ENCODE measurements at places on chromosomes 2 and 18.

- DNase-seq, result no peak
Measured at GRCh38 chr2:188786368-188786841, 187.8 kb upstream of the COL3A1 start.

- no peak for DNase-seq
Measured at GRCh38 chr2:147373800-147374422, 470.9 kb upstream of the ACVR2A start.

DNA sequence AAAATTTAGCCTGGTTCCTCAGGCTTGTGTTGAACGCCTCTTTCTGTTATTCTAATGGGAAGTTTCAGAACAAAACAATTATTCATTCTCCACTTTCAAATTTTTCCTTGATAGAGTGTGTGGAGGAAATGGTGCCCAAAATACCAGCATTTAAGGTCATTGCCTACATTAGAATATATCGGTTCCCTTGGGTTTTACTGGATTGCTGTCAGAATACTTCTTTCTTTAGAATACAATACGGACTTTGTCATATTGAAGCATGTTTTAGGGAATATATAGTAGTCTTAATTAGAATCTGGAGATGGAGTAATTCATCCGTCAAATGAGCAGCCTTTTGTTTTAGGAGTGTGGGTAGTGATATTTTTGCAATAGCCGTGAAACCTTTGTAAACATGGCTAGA, 13.3 kb downstream of the LIMS1 start:
- no peak for DNase-seq

GRCh38 chr18:12599966-12600365, 57.9 kb downstream of the SPIRE1 start:
- no peak for DNase-seq

DNA sequence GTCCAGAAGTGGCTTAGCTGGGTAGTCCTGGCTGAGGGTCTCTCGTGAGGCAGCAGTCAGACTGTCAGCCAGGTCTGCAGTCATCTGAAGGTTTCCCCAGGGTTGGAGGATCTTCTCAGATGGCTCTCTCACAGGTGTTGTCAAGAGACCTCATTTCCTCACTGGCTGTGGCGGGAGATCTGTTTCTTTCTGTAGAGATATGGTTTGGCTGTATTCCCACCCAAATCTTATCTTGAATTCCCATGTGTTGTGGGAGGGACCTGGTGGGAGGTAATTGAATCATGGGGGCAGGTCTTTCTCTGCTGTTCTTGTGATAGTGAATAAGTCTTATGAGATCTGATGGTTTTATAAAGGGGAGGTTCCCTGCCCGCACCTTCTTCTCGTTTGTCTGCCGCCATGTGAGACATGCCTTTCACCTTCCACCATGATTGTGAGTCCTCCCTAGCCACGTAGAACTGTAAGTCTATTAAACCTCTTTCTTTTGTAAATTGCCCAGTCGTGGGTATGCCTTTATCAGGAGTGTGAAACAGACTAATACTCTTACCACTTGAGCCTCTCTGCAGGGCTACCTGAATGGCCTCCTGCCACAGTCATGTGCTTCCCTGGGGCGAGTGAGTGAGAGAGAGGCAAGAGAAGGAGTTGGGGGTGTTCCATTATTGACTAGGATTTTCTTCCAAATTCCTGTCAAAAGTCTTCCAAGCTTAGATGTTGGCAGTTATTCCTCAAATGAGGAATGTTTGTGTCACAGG, 23.6 kb downstream of the MALT1 start:
- DNase-seq, result no peak

DNA sequence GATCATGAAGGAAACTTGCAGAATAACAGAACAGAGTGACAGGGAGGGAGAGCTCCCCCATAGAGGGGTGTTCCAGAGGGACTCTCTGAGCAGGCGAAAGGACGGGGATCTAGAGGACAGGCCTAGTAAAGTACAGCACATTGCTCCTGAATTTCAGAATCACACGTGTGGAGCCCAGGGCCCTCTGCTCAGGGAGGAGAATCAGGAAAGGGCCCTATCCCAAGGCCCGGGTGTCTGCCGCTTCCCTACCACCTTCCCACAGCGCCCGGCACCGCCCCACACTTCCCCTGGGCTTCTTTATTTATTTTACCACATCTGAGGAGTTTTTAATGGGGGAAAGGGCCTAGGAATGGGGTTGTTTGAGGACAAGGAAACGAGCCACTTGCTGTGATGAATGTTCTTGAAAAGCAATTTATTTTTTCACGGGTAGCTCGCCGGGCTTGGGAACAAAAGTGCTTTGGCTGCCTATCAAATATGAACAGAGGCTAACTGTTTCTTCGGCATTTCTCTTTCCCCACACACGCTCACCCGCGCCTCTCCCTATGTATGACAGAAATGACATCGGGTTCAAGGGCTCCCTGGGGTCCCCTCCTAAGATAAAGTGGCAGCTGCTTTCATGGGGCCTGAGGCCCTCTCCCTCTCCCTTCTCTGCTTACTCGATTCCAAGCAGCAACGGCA, 79.3 kb upstream of the GLI2 start:
- no peak for DNase-seq

GRCh38 chr2:174112073-174112472, 136.3 kb downstream of the OLA1 start:
- no peak for DNase-seq

DNA sequence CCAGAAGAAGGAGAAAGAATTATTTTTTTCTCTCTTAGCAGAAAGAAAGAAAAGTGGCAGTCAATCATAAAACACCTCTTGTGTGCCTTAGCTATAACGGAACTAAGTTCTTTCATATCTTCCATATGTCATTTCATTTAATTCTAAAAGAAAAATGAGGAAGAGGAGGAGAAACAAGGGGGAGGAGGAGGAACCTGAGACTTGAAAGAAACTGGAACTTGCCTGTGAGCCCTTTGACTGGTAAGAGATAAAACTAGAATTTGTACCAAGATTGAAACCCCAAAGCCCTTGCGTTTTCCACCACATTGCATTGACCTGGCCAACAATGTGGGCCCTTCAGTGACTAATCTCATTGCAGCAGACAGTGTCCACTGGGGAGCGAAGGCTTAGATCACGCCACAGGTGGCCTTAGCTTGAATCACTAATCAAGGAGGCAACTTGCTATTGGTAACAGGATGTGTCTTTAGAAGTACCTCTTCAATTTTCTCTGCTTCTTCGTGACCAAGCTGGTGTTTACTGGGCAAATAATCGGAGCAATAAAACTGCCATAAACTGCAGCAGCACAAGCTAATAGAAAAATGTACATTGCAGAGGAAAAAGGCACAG, 307.9 kb downstream of the CLIP4 start:
- DNase-seq, result no peak

DNA sequence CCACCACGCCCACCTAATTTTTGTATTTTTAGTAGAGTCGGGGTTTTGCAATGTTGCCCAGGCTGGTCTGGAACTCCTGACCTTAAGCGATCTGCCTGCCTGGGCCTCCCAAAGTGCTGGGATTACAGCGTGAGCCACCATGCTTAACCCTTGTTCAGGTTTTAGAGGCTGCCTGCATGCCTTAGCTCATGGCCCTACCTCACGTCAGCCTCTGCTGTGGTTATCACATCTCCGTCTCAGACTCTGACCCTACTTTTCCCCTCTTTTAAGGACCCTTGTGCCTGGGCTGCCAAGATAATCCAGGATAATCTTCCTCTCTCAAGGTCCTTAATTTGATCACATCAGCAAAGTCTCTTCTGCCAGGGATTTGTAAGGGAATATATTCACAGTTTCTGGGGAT, 98.2 kb upstream of the PMAIP1 start:
- DNase-seq, result no peak

DNA sequence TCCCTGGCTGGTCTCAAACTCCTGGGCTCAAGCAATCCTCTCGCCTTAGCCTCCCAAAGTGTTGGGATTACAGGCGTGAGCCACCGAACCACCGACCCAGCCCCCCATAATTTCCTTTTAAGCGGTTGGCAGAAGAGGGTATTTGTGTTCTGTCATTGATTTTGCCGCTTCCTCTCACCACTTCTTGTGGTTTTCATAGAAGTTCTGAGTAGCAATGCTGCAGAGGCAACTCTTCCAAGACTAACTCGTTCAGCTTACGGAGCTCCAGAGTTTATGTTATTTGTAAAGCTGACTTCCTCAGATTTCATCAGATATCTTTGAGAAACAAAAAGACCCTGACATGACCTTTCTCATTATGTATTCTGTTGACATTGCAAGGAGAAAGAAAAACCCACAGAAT, 261.4 kb upstream of the KCNJ3 start:
- DNase-seq, result no peak

DNA sequence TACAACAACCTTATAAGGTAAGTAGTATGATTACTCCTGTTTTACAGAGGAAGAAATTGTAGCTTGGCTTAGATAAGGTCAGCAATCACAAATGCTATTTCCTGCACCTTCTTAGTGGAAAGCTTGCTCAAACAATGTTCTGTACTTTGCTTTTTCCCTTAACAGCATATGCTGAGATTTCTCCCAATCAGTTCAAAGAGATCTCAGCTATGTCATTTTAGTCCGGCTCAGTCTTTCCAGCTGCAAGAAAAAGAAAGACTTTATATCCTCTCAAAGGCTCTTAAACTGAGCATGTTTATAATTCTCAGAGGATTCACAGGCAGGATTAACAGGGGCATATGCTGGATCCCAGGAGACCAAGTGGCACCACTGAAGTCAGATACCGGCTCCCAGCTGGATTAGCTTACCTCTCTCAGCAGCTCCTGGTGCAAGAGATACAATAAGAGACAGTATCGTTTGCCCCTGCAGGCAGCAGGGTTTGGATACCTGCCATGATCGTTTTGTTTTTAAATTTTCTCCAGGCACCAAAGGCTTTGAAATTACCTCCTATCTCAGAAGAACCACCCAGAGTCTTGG, 29.5 kb downstream of the KIAA2012 start:
- DNase-seq, result no peak

DNA sequence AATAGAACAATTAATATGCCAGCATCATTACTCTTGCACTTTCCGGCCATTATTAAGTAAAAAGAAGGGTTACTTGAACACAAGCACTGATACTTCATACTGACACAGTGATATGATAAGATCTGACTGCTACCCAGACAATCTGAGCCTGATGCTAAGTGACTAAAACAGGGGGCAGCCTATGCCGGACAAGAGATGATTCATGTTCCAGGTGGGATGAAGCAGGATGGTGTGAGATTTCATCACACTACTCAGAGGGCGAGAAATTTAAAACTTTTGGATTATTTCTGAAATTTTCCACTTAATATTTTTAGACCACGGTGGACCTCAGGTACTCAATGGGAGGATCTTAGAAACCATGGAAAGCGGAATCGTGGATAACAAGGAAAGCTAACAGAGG, 61.7 kb downstream of the LIPG start:
- DNase-seq, result no peak

GRCh38 chr2:156190517-156190916, 142.0 kb downstream of the NR4A2 start:
- DNase-seq, result no peak

- DNase-seq, result no peak
Measured at GRCh38 chr2:135424849-135425248, 106.2 kb downstream of the ZRANB3 start.

DNA sequence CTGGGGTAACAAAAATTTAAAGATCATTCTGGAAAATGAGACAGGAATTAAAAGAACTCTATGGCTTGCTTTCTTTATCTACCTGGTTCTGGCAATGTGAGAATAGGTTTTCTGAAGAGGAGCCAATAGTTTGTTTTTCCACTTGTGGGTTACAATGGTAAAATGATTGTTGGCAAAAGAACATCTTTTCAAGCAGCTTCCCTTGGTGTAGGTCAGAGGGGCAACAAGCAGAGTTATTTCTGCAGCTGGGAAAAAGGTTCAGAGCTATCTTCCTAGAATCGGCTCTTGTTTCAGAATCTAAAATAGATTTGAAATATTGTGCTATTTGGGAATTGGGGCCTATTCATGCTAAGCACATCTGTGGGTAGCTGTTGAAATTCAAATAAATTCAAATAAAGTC, 11.5 kb upstream of the TSPYL6 start:
- DNase-seq, result no peak

DNA sequence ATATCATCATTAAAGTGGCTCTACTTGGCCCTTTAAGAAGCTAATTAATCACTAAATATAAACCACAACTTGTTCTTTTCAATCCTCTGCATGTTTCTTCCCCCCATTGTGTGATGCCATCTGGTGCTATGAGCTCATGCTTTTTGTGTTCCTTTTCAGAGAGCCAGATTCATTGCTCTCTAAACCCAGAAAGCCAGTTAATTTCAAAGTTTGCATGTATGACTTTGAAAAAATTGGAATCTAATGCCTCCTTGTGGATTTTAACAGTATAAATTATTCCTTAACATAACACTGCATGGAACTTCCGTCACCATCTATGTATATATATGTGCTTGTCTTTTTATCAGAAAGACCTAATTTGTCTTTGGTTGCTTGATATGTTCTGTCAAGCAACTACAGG, 31.1 kb downstream of the TMEM178A start:
- DNase-seq, result peak; percentile 49

DNA sequence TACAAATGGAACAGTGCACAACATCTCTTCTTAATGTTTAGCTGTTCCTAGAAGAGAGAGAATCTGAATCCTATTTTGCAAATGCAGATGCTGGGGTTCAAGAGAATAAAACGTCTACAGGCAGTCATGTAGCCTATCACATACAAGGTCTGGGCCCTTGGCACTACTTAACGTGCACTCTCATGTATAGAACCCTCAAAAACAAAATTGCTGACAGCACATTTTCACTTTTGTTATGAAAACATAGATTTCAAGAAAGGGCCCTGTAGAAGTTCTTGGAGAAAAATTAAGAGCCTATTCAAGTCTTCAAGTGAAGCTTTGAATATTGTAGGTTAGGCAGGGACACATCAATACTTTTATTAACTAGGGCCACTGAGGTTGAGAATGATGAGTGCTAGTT, 504.3 kb upstream of the FAM98A start:
- DNase-seq, result no peak

- no peak for DNase-seq
Measured at GRCh38 chr2:105537466-105537865, 138.6 kb upstream of the FHL2 start.

- no peak for DNase-seq
Measured at GRCh38 chr2:170829036-170829435, 12.3 kb downstream of the GAD1 start.
